NCI-H2081 (cell line): ENCODE measurements at places on chromosomes 7 and 10.

- DNase-seq = no peak
Measured at GRCh38 chr7:17506095-17506494, 207.6 kb downstream of the AHR start.

GRCh38 chr7:98764946-98765345 is 104.9 kb downstream of the TMEM130 start:
- DNase-seq = no peak

DNA sequence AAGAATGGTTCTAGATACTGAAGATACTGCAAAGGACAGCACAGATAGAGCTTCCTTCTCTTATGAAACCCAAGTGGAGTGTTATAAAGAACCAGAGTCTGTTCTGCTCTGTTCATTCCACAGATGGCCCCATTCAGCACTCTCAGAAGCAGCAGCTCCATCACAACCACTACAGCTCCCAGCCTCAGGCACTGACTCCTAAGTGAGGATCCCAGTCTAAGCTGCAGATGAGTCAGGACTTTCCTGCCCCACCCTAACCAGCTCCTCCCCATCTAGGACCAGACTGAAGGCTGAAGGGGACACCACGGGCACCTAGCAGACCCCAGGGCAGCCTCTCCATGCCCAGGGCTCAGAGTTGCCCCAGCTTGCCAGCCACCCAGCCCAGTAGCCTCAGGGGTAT is 379.8 kb downstream of the GRID1 start:
- no peak for DNase-seq

DNA sequence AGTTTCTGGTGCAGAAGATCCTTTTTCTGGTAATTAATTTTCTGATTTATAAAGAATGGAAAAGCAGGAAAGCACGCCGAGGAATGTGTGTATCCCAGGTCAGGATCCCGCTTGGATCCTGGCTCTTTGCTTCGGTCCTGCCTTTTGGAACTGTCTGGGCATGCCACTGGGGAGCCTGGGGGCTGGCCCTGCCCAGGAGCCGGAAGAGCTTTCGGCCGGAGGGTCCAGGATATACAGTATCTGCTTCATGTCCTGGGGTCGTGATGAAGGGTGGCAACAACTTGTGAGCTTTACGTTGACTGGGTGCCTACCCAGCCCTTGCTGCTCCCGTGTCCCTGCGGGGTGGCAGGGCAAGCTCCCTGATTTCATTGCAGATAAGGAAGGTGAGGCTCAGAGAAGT is 2.4 kb downstream of the SH2D4B start:
- DNase-seq = no peak

- DNase-seq = no peak
Measured at GRCh38 chr7:127937066-127937680, 94.1 kb downstream of the LRRC4 start.

GRCh38 chr10:12782537-12782936 is 219.0 kb downstream of the CCDC3 start:
- peak; percentile 4 for DNase-seq

- no peak for DNase-seq
Measured at GRCh38 chr7:40483630-40484029, 348.8 kb downstream of the SUGCT start.

GRCh38 chr7:44538798-44539668 is 2.1 kb downstream of the NPC1L1 start:
- no peak for DNase-seq

- DNase-seq = no peak
Measured at GRCh38 chr10:38157270-38157685, 63.1 kb downstream of the ZNF37A start.

- DNase-seq = no peak
Measured at GRCh38 chr7:69367780-69368179, 230.5 kb upstream of the AUTS2 start.

DNA sequence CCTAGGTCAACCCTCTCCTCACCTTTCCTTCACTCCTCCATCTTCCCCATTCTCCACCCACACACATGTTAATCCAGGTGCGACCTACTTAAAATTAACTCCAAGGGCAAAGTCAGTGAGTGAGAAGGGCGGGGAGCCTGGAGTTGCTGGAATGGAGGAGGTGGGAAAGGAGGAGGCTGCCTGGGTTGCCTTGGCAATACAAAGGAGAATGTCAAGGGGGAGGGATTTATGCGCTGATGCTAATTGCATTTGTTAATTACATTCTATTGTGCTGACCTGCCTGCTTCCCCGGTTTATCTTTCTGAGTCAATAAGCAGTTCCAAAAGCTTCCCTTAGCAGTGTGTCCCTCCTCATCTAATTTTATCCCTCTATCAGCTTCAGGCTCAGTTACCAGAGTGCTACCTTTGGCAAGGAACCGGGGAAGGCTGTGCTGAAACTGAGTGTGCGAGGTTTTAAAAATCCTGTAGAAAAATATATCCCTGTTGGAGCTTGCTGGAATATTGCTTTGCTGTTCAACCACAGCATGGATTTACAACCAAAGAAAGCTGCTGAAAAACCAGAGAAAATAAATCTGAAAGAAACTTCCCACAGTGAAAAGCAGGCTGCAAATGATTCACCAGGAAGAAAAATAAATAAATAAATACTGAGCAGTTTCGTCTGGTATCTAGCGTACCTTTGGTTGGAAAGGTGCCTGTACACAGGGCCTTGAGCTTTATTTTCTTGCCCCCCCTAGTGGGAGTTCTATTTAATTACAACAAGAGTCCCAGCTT is 113.2 kb upstream of the DGKB start:
- DNase-seq = peak; percentile 91

GRCh38 chr10:21334891-21335696 is 190.4 kb downstream of the SKIDA1 start:
- DNase-seq = no peak

DNA sequence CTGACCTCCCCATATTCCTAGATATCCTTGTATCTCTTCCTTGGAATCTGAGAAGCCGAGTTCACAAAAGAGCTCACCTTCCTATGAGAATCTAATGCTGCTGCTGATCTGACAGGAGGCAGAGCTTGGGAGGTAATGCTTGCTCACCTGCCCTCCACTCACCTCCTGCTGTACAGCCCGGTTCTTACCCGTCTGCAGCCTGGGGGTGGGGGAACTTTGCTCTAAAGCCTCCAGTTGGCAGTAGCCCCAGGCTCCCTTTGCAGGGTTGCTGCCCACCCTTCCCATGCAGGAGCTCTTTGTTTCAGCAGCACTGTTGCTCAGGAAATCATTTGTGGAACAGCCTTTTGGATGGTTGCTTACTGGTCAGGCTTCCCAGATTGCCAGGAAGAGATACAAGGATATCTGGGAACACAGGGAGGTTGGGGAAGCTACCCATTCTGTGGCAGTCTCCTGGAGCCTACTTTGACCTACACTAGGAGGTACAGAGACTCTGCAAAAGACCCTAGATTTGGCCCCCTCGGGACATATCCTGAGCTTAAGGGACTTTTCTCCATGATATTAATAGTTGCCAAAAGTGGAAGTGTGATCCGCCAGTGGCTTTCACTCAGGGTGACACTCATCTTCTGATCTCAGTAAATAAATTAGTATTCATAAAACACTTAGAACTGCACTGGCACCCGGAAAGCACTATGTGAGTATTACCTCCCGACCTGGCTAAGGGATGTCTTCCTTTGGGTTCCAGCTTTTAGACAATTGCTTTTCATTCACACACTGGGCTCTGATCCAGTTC is 363.7 kb upstream of the PODXL start:
- DNase-seq = no peak

- DNase-seq = no peak
Measured at GRCh38 chr10:96414303-96414702, 55.5 kb upstream of the OPALIN start.

GRCh38 chr10:72335394-72336258 is 19.1 kb downstream of the DNAJB12 start:
- no peak for DNase-seq

GRCh38 chr7:125934955-125935354 is 1005.3 kb upstream of the POT1 start:
- DNase-seq = no peak

- DNase-seq = no peak
Measured at GRCh38 chr7:77258014-77258413, 58.4 kb upstream of the FGL2 start.

DNA sequence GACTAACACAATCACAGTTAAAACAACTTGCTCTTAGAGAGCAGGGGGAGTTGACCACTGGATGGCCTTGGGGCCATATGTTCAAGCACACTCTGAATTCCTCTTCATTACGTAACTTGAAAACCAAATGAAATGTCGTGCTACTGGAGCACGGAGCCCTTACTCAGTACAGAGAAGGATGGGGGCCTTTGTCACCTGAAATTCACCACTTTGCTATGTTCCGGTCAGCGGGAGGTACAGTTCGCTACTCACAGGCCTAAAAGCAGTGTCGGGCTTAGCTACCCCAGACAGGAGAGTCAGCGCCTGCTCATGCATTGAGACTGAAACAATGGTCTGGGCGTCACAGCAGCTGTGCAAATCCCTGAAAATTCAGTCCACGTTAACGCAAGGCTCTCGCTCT is 39.6 kb downstream of the GLI3 start:
- DNase-seq = no peak

DNA sequence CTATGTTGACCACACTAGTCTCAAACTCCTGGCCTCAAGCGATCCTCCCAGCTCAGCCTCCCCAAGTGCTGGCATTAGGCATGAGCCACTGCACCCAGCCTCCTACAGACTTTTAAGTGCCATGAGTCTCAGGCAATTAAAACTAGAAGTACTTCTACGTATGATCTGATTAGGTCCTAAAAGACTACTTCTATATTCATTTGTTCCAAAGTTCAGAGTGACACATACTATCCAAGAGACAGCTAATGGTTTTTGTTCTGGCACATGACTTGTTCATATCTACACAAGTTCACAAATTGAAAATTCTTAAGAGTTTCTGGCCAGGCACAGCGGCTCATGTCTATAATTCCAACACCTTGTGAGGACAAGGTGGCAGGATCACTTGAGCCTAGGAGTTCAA is 11.7 kb downstream of the ARHGAP19 start:
- no peak for DNase-seq

- DNase-seq = no peak
Measured at GRCh38 chr10:79547973-79548372, 12.2 kb downstream of the SFTPA2 start.

DNA sequence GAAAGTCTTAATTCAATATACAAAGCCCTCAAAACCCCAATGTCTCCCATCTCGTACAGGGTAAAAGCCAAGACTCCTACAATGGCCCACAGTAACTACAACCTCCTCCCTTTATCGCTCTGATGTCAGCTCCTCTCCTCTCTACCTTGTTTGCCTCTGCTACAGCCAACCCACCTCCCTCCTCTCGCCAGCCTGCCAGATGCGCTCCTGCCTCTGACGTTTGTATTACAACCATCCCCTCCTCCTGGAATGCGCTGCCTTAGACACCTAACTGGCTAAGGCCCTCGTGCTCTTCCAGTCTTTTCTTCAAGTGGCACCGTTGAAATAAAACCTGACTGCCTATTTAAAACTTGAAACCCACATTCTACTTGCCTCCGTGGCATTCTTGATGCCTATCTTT is 115.3 kb upstream of the MYO3A start:
- DNase-seq = no peak

DNA sequence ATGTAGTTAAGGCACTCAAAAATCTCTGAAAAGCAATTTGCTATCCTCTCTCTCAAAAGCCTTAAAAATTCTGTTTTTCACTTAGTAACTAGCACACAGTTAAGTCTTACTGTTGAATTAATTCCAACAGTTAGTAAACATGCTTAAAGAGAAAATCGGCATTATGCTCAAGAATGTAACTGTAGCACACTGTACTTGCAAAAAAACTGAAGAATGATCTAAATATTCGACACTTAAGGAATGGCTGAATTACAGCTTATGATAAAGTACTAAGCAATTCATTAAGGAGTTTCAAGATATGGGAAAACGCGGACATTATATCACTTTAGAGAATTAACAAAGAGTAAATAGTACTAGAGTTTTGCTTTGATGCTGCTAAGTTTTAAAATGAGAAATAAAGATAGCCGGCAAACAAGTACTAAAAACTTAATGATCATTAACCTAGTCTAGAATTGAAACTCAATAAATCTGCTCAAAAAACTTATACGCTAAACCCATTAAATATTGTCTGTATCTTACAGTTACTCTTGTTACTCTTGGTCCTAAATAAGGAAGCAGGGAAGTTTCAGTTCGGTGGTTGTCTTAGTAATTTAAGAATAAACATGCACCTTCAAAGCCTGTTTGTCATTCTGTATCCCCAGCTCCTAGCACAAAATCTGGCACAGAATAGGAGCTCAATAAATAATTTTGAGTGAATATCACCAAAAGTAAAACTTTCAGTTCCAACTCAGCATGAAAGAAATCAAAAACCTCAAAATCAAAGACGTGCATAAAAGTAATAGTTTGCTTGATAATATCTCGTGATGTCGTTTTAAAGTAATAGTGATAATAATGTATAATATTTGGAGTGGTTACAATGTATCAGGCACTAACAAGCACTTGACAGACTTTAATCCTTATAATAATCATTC is 1.2 kb downstream of the TRDMT1 start:
- no peak for DNase-seq

- DNase-seq = no peak
Measured at GRCh38 chr10:131733596-131733995, 167.2 kb upstream of the PPP2R2D start.

GRCh38 chr7:74401137-74401859 is 52.4 kb upstream of the GTF2IRD1 start:
- DNase-seq = peak; percentile 64

GRCh38 chr10:73836427-73836980 is 25.1 kb upstream of the NDST2 start:
- DNase-seq = no peak

- DNase-seq = peak; percentile 66
Measured at GRCh38 chr7:75762350-75762917, 9.6 kb downstream of the CCL26 start.

GRCh38 chr10:94037286-94037685 is 43.6 kb downstream of the PLCE1 start:
- no peak for DNase-seq

GRCh38 chr10:114649217-114649903 is 8.7 kb downstream of the ABLIM1 start:
- DNase-seq = no peak

DNA sequence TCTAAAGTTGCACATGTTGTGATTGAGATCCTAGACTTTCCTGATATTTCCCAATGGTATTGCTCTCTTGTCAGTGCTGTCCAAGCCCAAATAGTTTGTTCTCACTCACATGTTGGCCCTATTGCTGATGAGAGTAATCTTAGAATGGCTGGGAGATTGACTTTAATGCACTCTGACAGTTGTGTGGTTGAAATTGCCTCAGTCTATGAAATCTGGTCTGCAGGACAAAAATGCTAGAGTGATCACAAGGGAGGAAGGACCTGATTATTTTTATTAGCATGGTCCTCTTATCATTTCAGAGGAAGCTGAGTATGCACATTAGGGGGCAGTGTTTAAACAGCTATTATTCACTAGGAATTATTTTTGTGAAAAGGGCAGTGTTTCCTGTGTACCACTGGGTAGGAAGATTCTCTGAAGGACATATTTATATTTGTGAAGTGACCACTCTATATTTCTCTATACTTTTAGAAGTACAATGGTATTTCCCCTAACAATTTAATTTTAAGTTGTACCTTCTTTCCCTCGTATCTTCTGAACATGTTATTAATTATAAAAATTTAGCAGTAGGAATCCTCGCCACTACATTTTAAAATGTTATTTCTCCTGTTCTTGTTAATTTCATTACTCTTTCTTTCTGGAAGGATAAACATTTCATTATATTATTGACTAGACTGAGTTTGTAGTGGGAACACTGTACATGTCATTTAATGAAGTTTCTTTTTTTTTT is 64.4 kb downstream of the SUGCT start:
- no peak for DNase-seq

- no peak for DNase-seq
Measured at GRCh38 chr7:94003446-94004023, 620 bp downstream of the BET1 start.

GRCh38 chr10:1571587-1572237 is 165.6 kb downstream of the ADARB2 start:
- DNase-seq = no peak

- no peak for DNase-seq
Measured at GRCh38 chr7:102856036-102856435, 56.8 kb upstream of the LRRC17 start.
